ENCODE measurements at places on chromosomes 7 and 10.

GRCh38 chr10:102118867-102119266, 1.3 kb downstream of the LDB1 start:
- DNase-seq = no peak

GRCh38 chr10:50613150-50613549, 10.6 kb downstream of the SGMS1 start:
- DNase-seq = no peak

DNA sequence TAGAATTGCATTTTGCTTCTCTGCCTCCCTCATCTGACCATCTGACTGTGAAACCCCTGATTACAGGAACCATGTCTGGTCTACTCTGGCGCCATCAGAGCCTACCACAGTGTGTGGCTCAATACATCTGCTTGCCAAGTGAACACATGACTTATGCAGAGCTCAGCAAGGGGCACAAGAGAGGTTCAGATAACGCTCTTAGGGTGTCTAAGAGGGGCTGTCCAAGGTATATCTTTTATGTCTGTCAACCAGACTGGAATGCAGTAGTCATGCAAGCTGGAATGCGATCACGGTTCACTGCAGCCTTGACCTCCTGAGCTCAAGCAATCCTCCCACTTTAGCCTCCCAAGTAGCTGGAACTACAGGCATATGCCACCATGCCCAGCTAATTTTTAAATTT, 10.3 kb upstream of the RRP12 start:
- no peak for DNase-seq

DNA sequence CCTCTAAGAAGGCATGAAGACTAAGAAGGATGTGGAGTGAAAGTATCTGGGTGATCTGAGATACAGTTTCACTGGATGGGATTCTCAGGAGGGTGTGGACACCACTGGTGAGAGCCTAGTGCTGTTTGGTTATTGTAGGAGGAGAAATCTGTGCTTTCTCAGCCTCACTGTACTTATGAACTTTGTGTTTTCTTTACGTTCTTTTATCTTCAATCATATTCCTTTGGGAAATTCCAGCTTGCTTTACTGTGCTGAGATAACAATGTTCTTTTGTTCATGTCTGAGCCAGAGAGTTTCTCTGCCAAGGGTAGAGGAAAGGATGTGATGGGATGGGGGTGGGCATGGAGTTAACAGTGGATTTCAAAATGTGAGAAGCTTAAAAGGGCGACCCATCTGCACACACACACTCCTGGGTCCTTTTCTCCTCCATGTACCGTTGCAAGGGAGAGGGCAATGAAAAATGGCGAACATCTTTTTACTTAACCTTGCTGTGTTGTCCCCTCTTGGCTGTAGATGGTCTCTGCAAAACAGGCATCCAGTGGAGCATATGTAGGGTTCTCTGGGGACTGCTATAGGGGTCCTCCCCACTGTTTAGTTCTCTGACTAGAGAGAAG, 25.0 kb upstream of the TAX1BP1 start:
- no peak for DNase-seq

DNA sequence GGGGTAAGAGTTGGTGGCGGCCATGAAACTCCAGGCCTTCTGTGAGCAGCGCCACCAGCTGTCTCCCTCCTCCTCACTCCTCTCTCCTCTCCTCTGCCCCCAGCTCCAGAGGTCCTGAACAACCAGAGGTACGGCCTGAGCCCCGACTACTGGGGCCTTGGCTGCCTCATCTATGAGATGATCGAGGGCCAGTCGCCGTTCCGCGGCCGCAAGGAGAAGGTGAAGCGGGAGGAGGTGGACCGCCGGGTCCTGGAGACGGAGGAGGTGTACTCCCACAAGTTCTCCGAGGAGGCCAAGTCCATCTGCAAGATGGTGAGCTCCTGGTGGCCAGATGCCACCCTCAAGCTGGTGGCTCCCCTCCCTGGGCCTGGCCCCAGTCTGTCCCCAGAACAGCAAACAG, 99.1 kb downstream of the RGS10 start:
- no peak for DNase-seq

DNA sequence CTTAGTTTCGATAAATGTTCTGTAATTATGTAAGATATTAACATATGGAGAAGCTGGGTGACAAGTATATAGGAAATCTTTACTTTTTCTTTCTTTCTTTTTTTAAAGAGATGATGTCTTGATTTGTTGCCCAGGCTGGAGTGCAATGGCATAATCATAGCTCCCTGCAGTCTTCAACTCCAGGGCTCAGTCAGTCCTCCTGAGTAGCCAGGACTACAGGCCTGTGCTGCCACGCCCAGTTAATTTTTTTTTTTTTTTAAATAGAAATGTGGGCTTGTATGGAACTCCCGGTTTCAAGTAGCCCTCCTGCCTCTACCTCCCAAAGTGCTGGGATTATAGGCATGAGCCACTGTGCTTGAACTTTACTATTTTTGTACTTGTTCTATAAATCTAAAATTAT, 111.7 kb downstream of the POLL start:
- no peak for DNase-seq

GRCh38 chr7:70787286-70787685, 344.7 kb upstream of the GALNT17 start:
- DNase-seq = no peak

DNA sequence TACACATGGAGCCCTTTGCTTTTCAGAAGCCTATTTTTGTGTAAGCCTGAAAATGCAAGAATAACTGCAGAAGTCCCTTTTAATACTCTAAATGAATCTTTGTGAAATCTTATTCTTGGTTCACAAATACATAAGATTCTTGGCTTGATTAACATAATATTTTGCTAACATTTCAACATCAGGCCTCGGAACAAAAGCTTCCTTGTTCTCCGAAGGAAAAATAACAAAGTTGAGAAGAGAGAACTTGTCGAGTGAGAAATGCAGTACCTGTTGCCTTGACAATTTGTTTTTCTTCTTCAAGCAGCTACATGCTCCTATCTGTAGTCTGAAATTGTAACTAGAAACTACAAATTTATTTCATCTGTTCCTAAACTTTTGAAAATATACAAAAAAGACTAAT, 8.5 kb downstream of the NT5C2 start:
- no peak for DNase-seq

DNA sequence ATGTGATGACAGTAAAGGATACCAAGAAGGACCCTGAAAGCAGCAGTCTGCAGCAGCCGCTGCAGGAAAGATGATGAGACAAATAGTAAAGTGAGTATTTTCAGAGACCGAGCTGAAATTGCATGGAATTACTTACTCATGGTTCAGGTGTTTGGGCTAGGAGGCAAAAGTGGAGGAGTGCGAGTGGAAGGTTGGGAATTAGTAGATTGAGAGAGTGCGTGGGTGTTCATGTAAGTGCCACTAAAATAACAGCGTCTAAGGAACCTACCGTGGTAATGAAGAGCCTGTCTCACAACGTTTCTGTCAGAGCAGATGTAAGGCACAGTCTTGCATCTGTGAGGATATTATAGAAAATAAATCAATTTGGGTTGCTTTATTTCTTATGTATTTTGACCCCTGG, 48.3 kb upstream of the FMC1 start:
- no peak for DNase-seq

DNA sequence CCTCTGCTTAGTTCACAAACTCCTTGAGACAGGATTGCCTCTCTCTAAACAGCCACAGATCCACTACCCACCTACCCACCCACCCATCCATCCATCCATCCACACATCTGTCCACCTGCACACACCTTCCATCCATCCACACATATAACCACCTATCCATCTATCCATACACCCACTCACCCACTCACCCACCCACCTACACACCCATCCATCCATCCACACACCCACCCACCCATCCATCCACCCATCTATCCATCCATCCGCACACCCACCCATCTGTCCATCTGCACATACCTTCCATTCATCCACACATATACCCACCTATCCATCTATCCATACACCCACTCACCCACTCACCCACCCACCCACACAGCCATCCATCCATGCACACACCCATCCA, 9.7 kb downstream of the TECPR1 start:
- no peak for DNase-seq

- DNase-seq = no peak
Measured at GRCh38 chr10:60427148-60427547, 37.5 kb upstream of the ANK3 start.

- no peak for DNase-seq
Measured at GRCh38 chr10:1577945-1578344, 159.4 kb downstream of the ADARB2 start.

DNA sequence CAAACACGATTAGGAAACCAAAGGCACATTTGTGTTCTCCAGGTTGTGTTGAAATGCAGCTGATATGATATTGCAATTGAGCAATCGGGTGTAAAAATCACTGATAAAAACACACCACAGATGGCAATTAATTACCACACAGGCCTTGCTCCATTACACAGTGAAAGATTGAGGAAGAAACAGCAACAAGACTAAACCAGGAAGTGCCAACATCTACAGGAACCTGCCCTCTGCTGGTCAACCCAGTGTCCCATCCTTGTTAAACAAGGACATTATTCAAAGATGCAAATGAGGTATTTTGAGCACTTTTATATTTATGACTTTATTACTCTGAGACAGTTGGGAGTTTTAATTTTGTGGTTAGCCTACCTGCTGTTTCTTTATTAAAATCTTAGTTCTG, 765.6 kb upstream of the GHITM start:
- no peak for DNase-seq

GRCh38 chr10:123144697-123145541, 3.0 kb upstream of the HMX2 start:
- no peak for DNase-seq

DNA sequence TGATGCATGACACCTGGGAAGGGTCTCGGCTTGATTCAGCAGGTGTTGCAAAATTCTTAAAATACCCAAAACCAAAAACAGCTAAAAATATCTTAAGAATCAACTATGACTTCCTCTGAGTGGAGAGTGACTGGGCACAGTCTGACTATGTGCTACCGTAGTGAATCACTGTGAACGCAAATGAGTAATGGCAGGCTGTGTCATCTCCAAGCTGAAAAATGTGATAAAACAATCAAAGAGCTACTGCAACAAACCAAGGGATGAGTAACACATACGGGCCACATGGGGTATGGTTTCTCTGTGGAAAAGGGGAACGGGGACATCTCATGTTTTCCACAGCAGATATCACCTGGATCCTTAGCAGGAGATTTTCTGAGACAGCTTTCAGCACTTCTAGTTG, 127.5 kb downstream of the ABCA13 start:
- DNase-seq = no peak

DNA sequence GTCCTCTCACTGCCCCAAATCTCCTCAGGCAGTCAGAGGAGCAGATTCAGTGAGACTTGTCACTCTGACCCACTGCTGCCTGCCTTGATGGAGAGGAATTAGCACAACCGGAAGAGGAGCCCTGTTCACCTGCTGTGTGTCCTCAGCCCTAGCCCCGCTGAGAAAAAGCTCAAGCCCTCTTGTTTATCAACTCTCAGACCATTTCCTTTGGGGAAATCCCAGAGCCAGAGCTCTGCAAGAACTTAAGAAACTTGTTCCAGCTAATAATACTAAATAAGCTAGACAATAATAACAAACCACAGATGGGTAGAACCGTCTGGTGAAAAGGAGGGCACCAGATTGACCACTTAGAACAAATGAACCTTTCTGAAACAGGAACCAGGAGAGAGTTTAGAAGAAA, 37.7 kb upstream of the ITGB1 start:
- DNase-seq = no peak

DNA sequence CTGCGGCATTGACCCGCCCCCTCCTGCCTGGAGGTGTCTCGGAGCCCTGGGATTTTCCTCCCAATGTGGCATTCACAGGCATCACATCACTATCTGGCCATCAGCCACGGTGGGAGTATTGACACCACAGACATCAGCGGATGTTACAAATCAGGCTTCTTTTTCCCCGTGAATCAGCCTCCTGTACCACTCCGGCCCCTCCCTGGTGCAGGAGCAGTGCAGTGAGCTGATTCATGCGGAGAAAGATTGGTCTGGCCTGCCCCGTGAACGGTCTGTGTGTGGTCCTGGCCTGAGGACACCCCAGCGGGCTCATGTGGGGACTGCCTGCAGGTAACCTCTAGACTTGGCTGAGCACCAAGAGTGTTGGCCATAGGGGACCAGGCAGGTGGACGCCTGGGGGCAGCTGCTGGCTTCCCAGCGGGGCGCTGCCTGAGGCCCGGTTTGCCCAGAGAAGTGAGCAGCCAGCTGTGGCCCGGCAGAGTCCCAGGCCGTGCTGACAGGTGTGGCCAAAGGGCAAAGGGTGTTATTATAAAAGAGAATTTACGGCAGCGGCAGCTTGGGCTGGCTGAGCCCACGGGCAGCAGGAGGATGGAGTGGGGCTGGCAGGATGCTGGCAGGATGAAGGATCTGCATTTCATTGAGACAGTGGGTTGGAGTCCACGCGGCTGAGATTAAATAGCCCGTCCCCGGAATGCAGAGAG, 32.1 kb upstream of the GNA12 start:
- DNase-seq = no peak

GRCh38 chr10:78330884-78331283, 297.2 kb downstream of the RPS24 start:
- DNase-seq = no peak

- no peak for DNase-seq
Measured at GRCh38 chr10:69474742-69475432, 23.6 kb downstream of the TSPAN15 start.

GRCh38 chr7:103811997-103812396, 177.5 kb downstream of the RELN start:
- no peak for DNase-seq

DNA sequence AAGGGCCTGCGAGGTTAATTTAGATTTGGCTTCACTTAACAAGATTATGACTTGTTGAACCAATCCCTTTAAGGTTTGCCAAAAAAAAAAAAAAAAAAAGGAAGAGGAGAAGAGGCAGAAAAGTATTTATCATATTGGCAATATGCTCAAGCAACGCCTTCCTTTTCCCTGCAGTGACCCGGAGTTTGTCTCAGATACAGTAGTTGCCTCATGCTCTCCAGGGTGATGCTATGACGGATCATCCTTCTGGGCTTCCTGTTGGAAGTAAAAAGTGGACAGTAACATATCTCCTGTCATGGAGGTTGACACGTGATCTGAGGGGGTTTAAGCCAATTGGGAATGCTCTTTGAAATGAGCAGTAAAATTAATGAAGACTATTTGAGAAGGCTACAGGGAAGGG, 117.3 kb downstream of the BMPER start:
- DNase-seq = no peak

- DNase-seq = no peak
Measured at GRCh38 chr10:3654496-3654895, 130.5 kb downstream of the KLF6 start.

DNA sequence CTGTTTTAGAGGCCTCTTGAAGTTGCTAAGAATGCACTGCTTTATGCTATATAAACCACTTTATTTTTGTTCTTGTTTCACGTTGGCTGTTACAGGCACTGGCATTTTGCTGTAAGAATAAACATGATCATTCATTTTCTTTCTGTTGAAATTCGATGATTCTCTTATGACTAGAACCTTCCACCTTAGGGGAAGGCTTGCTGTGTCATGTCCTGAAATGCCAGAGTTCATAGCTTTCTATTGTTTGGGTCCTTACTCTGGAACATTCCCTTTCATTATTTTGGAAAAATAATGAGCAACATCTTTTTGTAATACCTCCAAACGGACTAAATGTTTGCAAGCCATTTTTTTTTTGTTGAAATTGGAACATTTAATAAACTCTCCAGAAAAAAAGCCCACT, 495.1 kb upstream of the POT1 start:
- DNase-seq = no peak

Data from GM19239 (cell line).